ENCODE measurements at places on chromosomes 4 and X.

DNA sequence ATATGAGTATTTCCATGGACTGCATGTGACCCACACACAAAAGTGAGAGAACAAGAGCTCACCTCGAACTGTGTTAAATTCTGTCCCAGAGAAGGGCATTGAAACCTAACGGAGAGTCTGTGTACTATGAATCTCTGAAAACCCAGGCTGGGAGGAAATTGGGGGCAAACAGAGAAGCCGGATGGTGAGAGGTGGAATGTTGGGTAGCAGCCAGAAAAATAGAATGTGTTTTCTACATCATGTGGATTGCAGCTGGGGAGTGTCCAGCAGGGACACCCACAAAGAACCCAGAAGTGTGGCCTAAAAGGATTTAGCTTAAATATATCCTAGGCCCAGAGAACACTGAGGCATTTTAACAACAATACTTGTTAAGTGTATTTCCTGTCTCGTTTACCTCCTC lies 38.6 kb downstream of the MND1 start:
- DNase-seq, result no peak

DNA sequence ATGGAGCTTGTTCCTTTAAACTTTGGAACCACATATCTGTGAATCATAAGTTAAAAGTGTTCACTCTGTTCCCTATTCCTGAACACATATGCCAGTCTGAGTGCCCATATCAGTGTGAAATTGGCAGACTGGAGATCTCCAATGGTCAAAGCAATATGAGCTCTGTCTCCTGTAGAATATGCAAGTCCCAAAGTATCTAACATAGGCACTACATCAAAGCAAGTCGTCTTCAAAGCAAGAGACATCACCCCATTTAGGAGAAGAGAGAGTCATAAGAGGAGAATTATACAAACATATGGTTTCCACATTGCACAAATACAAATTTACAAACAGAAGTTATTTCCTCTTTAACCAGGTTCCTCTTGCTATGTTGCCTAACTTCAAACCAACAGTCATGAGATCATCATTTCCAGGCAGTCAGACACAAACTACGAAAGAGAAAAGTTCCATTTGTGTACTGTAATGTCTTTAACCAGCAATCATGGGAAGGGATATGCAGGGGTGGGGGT lies 9.9 kb upstream of the GK start:
- DNase-seq, result peak; percentile 82

DNA sequence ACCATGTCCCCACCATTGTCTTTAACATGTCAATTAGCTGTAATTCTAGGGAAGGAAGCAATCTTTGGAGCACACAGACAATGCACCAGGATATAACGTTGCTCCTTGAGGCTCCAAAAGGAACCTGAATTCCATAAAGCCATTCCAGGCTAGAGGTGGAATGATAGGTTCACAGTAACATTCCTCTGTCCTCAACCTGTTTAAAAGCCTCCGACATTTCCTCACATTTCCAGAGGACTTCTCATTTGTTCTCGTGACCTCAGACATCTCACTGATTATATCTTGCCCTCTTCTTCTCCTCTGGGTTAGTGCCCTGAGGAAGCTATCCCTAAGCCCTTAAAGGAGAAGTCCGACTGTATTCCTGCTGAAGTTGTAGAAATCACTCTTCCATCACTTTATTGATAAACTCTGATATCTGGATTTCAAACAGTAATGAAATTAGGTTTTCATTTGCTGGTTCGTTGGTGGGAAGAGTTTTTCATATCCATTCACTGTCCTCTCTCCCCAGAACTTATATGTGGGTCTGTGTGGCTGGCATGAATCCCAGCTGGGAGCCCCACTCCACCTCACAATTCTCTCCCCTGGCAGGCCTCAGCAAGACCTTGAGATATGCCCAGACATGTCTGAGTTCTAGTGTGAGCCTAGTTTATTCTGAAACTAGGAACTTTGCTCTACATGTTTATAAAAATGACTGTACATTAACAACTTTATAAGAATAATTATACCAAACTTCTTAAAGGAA lies 44.2 kb upstream of the PRSS12 start:
- no peak for DNase-seq

- no peak for DNase-seq
These were observed 34.8 kb downstream of the OSTC start for GRCh38 chr4:108685036-108685686.

- DNase-seq, result no peak
These were observed 756.5 kb upstream of the AGA start for GRCh38 chr4:178198691-178199090.

GRCh38 chrX:32483534-32484136 lies 727.7 kb downstream of the DMD start:
- no peak for DNase-seq

- DNase-seq, result no peak
These were observed 3.7 kb upstream of the SPARCL1 start for GRCh38 chr4:87532907-87533306.

- no peak for DNase-seq
These were observed 572.1 kb downstream of the NLGN4X start for GRCh38 chrX:5656544-5656943.

DNA sequence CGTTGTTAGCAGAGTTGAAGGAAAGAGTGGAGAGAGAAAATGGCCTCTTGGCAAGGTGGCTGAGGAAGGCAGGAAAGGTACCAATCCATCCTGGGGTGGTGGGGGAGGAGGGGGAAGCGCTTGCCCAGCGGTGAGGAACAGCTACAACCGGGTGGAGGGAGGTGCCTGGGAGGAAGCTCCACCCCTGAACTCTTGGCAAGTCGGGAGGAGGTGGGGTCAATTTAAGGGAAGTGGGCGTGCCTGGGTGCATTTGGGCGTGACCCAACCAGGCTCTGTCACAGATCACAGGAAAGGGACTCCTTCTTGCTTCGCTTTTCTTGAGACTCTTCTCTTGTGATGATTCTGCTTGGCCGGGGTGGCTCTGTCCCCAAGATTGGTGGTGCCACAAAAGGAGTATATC lies 41.7 kb downstream of the BCORL1 start:
- peak; percentile 55 for DNase-seq

DNA sequence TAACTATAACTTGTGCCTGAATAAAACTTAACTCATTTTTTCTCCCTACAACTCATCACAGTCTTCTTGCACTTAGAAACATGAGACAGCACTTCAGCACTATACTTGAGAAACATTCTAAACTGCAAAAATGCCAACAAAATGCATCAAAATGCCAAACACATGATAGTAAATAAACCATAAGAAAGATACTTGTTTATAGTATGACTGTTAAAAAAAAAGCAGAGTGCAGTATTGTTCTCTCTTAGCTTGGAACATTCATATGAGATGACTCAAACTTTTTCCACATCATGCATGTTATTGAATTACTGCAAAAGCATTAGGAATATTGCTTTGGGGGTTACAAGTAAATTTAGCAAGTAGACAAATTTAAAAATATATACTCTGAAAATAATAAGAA lies 135.7 kb upstream of the ANXA10 start:
- no peak for DNase-seq

DNA sequence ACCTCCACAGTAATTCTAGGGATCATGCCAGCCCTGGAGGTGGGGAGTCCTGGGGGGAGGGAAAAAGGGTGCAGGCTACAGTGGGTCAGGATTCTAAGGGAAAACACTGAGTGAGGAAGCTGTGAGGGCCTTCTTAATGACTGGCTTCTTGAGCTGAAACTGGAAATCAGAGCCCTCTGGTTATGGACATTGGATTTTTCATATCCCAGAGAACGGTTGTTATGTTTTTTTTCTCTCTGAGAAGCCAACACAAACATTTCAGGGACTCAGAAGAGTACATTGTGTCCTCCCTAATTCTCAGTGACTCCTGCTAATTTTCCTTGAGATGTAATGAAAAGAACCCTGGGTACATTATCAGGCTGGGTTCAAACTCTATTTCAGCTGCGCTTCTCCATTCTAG lies 162.4 kb upstream of the PRDX4 start:
- no peak for DNase-seq

DNA sequence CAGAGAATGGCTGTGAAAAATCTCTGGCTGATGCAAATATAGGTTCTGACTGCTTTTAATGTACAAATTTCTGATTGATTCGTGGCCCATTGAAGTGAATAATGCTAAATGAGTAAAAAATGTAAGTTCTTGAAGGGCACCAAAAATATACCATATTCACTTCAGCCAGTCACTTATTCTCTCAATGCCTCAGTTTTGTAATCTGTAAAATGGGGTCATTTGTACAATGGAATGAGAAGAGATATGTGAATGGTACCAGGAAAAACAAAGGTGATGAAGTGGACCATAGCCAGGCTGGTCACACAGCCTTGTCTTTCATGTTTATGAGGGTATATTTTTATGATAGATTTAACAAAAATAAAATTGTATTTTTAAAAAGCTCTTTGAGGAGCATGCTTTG lies 441.2 kb upstream of the NR3C2 start:
- DNase-seq, result no peak

GRCh38 chrX:47187106-47187677 lies 6.4 kb upstream of the UBA1 start:
- no peak for DNase-seq

GRCh38 chr4:16075975-16076757 lies 7.7 kb downstream of the PROM1 start:
- no peak for DNase-seq

DNA sequence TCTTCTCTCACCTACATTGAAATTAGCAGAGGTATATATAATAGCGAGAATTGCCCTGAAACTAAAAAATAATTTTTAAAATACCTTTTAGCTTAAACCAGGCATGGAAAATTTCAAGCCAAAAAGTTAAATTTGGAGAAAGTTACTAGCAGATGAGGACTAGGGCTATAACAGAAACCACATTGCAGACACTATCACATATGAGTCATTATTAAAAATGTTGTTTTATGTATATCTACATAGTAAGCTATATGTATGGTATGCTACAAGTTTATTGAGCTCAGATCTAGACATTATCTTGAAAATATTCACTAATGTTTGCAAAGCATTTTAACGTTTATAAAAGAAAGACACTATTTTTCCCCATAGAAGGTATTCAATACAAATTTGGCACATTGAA lies 147.8 kb downstream of the PAPSS1 start:
- DNase-seq, result no peak

DNA sequence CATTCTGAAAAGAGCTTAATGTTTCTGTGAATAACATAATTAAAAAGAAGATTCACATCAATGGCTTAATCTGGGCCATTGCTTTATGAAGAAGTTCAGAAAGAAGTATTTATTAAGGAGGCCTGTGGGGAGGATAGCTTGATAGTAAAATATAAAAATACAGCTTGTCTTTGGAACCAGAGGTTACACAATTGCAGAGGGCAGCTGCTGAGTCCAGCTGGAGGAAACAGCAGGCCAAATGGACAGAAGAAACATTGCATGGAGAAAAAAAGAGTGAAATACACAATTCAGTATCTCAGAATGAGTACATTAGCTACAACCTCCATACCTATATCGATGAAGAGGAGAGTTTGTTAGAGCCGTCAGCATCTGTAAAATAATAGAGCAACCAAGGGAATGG lies 148.0 kb upstream of the NPY2R start:
- DNase-seq, result no peak

GRCh38 chrX:136094962-136095361 lies 52.4 kb upstream of the FHL1 start:
- no peak for DNase-seq

DNA sequence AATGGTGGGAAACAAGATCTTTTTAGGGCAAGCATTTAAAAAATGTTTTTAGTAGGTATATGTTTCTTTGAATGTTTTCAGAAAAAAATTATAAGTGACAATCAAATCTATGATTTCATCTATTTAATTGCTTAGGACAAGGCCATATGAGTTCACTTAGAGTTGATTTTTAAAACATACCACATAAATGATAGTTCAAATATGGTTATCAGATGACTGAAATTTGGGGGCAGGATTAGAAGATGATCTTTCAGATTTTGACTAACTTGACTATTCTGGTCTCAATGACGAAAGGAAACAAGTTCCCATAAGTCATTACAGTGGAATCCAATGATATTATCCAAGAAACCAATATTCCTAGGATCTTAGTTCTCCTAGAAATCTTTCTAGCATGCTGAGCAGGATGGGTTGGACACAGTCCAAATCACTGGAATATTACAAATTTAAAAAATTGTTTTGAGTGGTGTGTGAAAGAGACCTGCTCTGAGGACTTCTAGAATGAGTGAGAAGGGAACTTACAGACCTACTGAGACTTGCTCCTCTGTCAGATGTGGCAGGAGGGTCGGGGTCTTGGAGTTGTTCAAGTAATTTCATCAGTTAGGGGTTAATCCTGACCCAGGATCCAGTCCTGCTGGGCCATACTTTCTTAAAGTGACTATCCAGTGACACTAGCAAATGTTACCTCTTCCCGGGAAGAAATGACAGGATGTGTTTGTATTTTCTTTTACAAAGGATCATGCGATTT lies 20.0 kb downstream of the RHOH start:
- no peak for DNase-seq

DNA sequence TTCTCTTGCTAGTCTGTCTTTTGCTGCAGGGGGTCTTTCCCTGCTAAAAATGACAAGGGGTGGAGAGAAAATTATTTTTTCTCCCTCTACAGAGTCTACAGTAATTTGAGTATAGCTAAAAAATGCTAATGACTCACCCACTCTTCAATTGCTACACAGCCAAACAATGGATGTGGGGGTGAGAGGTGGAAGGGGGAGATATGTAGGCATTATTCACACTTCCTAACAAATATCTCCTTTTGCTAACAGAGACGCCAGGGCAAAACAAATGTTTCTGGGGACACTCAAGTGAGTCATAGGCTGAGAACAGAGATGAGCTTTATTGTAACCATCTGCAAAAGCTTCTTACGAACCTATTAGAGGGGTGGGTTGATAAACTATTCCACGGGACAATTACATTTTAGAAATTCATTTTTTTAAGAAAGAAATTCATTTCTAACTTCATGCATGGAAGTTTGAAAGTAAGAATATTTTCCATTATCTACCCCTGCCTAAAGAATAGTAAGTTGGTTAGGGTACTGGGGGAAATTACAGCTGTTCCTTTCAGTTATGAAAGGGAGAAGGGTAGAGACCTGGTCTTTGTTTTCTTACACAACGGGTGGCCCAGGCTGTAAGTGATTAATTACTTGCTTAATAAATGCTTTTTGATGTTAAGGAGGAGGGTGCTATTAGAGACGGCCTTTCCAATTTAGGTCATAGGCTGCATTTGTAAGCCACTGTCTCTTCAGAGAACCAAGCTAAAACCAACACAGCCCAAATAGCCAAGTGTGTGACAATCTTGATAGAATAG lies 12.8 kb downstream of the SCD5 start:
- no peak for DNase-seq

GRCh38 chrX:80550722-80551121 lies 130.5 kb downstream of the TENT5D start:
- no peak for DNase-seq

GRCh38 chr4:94390804-94391410 lies 48.3 kb upstream of the HPGDS start:
- peak; percentile 21 for DNase-seq

- DNase-seq, result no peak
These were observed 84.5 kb downstream of the GATB start for GRCh38 chr4:151676301-151676700.

DNA sequence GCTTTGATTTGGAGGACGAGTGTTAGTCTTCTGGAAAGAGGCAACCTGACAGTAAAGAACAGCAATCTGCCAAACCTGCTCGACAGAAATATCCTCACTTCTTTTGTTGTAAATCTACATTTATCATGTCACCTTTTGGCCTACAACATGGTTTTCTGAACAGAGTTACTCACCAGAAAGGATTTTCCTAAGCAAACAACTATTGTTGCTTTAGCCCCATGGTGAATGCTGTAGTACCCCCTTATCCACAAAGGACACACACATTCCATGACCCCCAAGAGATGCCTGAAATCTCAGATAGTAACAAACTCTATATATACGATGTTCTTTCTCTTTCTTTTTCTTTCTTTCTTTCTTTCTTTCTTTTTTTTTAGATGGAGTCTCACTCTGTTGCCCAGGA lies 42.7 kb downstream of the TMEM150C start:
- no peak for DNase-seq

GRCh38 chr4:155900381-155900780 lies 3.1 kb upstream of the TDO2 start:
- DNase-seq, result no peak

Measured in AML-193 (cell line).